ENCODE measurements at places on chromosomes 16 and 17. TPM values are rescaled to one million over a fixed set of nuclear protein-coding genes. Genes with fewer than 3 reads are reported as not detected.

TMIGD1 gene
- not detected for total RNA-seq

CDH3 gene
- 0.19 TPM for total RNA-seq

TMC7 gene
- 9.1 TPM for total RNA-seq

HID1 gene
- 17.5 TPM for total RNA-seq

B9D1 gene
- total RNA-seq: 52.2 TPM

KRTAP17-1 gene
- total RNA-seq: not detected

SLC6A4 gene
- not detected for total RNA-seq

ADAP2 gene
- 3.2 TPM for total RNA-seq
